BJ (cell line): ENCODE measurements at places on chromosomes 7 and 10.

GRCh38 chr10:122847782-122848604 lies 2.3 kb upstream of the CUZD1 start:
- DNase-seq, result no peak

- DNase-seq, result no peak
These were observed 75.6 kb downstream of the ADCY1 start for GRCh38 chr7:45649560-45650346.

DNA sequence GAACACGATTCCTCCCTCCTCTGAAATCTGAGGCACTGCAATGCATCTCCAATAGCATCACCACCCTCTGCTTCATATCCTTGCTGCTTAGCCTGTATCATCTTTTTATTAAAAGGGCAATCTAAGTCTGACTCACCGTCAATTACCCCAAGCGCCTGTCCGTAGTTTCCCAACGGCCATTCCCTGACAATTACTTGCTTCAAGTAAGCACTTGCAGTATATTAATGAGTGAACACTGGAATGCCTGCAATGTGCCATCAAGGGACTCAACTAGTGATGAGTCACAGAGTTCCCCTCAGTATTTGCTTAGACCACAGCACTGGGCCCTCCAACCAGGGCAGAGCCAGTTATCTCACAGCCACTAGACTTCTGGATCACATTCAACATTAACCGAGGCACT lies 19.5 kb upstream of the PPP1R3C start:
- peak; percentile 97 for DNase-seq

- no peak for DNase-seq
These were observed 103.9 kb upstream of the THSD7A start for GRCh38 chr7:11935905-11936304.
